Stimulated activated CD4-positive, alpha-beta T cell treated with anti-CD3 and anti-CD28 coated beads, Interleukin-15, amount 100 ng/mL, for 48 hours (primary cell): ENCODE measurements at places on chromosomes 11 and 22.

DNA sequence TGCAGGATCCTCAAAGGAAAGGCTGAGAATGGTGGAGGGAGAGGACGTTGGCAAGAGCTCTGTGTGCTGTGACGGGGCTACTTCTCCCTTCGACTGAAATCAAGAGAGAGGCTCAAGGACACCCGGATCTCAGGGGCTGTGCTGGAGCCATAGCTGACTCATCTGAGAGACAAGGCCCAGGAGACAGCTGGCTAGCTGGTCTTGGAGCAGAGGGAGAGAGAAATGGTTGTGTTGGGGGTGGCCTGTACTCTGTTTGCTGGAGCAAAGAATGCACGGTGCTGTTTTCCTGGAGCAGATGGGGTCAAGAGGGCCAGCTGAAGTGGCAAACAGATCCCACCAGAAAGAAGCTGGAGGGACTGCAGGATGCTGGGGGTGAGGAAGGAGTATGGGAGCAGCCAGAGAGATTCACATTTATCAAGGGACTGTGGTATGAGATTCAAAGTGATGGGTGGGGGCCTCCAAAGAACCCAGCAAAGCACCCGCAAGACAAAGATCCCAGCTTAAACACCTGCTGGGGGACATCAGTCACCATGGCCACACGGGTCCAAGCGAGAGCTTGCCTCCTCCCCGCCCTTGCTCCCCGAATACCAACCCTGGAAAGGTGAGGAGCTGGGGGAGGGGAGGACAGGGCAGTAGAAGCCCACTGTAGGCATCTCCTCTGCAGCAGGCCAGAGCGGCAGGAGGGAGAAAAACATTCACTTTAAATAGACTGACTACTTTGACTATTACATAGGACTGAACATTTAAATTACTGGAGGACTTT lies 40.8 kb downstream of the MAP6 start:
- no peak for DNase-seq

DNA sequence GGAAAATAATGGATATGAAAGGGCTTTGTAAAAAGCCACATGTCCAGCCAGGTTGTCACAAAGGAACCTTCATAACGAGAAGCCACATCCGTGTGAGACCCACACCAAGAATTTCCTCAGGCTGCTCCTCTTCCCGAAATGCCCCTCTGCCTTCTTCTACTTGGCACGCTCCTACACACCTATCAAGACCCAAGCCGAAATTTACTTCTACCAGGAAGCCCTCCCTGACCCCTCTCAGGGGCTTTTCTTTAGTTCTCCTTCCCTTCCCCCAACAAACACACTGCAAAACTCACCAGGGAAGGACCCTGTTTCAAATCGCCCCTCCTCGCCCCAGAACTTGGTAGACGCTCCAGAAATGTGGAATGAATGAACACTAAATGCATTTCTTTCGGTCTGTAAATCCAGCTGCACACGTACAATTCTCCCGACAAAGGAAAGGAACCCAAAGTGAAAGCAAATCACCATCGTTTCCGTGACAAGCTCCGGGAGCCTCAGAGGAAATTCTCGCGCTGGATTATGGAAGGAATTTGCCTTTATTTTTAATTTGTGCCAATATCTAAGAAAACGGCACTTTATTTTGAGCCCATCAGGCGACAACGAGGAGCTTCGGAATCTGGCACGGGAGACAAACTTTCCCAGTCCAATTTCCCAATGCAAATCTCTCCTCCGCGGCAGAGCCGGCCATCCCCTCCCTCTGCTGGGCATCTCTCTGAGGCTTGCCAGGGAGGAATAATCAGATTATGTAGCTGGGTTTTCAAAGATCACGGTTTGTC lies 13.2 kb upstream of the SHISAL1 start:
- DNase-seq = no peak

DNA sequence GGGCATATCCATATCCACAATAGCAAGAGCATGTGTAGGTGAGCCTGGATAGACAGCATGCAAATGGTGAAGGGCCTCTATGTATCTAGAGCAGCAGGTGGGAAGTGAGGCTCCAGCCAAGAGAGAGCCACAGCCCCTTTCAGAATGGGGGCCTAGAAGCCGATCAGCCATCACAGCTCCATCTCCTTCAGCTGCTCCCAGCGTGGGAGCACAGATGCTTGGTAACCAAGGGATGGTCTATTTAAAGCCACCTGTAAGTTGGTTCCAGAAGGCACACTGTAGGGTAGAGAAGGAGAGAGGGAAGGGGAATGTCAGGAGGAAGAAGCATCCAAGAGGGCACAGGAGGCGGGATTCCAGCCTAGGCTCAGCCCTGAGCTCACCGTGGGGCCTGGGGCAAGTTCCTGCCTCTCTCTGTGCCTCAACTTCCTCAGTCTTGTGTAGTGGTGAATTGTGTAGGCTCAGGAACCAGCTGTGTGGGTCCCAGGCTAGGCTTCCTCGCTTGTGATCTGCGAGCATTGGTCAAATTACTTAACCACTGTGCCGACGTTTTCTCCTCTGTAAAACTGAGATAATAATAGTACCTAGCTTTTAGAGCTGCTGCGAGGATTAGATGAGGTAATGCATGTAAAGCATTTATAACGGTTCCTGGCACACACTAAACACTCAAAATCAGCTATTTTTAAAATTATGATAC lies 122.9 kb upstream of the NAV2 start:
- no peak for DNase-seq

DNA sequence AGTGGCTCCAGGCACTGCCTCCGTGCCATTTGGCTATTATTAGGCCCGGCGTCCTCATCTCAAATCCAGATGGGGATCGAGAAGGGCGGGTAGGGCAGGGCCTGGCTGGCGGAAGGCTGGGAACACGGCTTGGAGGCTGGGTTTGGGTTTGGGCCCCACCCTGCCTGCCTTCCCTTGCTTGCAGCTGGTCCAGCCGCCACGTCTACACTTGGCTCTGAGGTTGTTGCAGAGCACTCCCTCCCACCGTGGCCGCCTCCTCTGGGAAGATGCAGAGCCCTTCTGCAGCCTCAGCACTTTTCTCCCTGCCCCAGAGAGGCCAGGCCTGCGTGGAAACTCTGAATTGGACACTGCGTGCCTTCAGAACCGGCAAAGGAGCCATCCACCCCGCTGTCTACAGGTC lies 5.2 kb upstream of the SMTN start:
- no peak for DNase-seq

DNA sequence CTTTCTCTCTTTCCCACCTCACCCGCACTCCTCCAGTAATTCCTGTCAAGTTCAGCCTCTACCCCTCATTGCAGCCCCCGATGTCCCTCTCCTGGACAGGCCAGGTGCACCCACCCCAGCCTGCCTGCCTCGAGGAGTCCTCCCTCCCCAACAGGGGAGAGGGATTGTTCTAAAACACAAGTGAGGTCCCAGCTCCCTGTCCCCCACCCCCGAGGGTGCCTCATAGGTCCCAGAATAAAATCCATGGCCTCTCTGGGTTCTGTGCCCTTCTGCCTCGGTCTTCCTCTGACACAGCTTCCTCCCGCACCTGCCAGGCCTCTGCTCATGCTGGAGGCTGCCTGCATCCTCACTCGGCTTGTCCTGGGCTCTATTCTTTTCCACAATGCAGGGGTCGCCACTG lies 720.1 kb downstream of the BRD1 start:
- DNase-seq = no peak

GRCh38 chr11:79371152-79371551 lies 69.7 kb downstream of the TENM4 start:
- DNase-seq = no peak

GRCh38 chr22:47435826-47436225 lies 673.4 kb downstream of the TBC1D22A start:
- DNase-seq = no peak

DNA sequence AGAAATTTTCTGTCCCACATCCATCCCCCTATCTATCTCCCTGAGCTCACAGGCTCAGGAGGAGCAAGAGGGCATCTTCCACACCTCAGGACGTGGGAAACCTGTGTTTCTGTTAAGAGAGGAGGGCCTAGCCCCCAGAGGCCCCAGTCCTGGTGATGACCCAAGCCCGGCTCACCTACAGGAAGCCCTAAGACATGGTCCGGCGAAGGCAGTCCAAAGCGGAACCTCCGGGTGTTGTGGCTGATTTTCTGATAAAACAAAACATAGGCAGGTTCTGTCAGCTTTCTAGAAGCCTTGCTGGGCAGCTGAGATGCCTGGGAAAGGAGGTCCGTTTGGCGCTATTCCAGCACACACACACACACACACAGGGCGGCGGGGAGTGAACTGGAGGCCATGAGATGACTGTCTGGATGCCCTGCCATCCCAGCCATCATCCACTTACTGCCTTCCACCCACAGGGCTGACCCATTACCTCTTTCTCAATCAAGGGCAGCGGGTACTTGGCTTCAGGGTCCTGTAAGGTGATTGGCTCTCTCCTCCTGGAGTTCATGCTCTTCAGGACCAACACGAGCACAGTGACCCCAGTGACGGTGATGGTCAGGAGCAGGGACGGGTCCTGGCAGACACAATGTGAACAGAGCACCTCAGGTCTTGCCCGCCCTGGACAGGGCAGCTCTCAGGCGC lies 882 bp downstream of the CYB5R2 start:
- no peak for DNase-seq

GRCh38 chr22:46693634-46694415 lies 44.2 kb downstream of the CERK start:
- DNase-seq = no peak

DNA sequence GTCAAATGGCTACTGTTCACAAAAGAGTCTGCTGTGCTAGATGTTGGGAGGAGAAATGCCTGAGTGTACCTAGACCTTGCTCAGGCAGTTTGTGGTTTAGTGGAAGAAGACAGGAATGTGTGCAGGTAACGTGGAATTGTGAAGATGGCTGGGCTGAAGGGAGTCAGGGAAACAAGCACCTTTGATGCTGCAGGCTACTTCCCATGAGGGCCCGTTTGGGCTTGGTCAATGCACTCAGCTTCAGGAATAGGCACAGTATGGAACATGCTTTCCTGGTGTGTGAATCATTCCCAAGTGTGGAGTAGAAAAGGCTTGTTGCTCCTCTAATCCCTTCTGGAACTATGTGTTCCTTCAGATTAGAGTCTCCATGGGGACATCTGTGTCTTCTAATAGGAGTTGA lies 318.3 kb upstream of the MTNR1B start:
- DNase-seq = no peak

- no peak for DNase-seq
These were observed 35.7 kb downstream of the LRRC32 start for GRCh38 chr11:76634886-76635285.

DNA sequence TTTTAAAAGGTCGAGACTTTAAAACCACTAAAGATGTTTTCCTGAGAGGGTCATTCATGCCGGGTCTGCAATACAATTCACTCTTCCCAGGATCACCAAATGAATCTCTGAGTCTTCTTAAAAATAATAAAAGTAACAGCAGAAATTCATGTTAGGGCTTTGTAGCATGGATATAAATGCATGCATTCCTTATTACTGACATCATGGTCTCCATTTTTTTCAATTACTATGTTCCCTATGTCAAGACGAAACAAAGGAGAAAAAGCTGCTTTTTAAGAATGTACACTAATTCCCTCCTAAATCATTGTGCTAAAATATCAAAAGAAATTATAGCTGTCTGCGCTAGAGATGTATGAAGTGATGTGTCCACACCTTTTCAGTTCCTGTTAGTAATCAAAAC lies 789.9 kb upstream of the LRRC4C start:
- DNase-seq = no peak

- no peak for DNase-seq
These were observed 82.2 kb upstream of the PRODH start for GRCh38 chr22:19018256-19018655.

DNA sequence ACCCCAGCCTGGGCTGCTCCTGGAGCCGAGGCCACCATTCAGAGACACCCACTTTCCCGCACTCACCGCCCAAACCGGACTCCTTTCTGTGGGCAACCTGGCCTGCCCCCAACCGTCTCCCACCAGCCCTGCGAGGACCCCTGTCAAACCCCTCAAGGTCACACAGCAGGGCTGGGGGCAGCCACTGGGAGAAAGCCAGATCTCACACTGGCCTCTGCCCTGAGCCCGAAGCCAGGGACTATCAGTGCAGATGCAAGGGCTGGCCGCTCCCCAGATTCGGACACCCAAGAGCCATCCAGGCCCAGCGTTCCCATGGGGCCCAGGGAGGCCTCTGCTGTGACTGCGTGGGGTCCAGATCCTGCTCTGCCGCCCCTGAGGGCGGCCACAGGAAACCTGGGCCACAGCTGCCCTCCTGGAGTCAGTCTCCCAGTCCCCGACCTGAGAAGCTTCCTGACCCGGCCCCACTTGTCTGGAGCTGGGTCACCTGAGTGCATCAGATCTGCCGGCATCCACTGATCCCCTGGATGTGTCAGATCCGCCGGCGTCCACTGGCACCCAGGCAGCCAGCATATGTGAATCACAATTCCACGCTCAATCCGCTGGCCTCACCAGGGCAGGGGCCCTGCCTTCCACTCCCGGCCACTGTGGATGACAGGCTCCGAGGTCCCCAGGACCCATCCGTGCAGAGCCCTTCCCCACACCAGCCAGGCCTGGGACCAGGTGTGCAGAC lies 139.7 kb downstream of the BRD1 start:
- no peak for DNase-seq

GRCh38 chr11:62799486-62799885 lies 5.8 kb downstream of the NXF1 start:
- DNase-seq = no peak

DNA sequence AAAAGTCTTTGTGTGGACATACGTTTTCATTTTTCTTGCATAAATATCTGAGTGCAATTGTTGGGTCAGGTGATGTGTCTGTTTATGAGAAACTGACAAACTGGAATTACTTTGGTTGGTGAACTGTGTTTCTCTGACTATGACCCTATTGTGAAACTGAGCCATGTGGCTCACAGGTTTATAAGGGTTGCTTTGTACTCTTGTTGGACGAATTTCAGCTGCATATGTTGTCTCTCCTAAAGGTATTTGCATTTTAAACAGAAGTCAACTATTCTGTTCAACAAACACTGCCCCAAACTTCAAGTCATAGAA lies 34.4 kb upstream of the RASD2 start:
- no peak for DNase-seq

GRCh38 chr22:44677353-44677840 lies 24.6 kb upstream of the PRR5 start:
- no peak for DNase-seq

GRCh38 chr11:44814881-44815592 lies 88.3 kb downstream of the TSPAN18 start:
- no peak for DNase-seq
